ENCODE measurements at places on chromosomes 4 and X.

- no peak for DNase-seq
These were observed 21.5 kb downstream of the CHST7 start for GRCh38 chrX:46595084-46595483.

- no peak for DNase-seq
These were observed 15.6 kb upstream of the SCML1 start for GRCh38 chrX:17721715-17722114.

DNA sequence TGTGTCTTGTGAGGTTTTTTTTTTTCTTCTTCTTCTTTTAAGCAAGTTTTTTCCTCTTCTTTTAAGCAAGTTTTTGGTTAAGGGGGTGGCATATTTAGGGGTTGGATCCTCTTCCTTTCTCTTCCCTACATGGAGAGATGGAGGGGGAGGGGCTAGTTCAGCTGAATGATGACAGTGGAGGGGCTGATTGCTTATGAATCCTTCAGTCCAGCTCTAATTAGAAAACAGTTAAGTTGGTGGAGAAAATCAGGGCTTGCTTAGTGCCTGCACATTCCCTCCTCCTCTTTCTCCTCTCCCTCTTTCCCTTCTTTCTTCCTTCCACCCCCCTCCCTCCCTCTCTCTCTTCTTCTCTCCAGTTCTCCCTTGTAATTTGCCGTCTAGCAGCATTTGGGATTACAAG is 4.4 kb upstream of the HAND2 start:
- no peak for DNase-seq

GRCh38 chr4:60683973-60684372 is 516.2 kb upstream of the ADGRL3 start:
- DNase-seq = no peak

DNA sequence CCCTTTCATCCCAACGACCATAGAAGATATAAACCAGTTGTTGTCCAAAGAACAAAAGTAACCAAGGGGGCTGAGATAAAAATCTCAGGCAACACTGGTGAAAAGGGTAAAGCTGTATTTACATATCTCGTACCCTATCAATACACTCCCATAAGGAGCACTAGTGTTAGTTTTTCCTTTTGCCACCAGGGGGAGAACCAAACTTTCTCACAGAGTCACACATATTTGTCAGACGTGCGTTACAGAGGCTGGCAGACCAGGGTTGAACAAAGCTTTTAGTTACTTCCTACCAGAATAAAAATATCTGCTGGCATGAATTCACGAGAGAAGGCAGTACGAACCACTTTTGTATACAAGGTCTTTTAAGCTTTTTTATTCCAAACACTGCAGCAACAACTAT is 88.3 kb downstream of the AMELX start:
- DNase-seq = no peak

GRCh38 chr4:106595906-106596305 is 227.3 kb upstream of the GIMD1 start:
- DNase-seq = no peak

DNA sequence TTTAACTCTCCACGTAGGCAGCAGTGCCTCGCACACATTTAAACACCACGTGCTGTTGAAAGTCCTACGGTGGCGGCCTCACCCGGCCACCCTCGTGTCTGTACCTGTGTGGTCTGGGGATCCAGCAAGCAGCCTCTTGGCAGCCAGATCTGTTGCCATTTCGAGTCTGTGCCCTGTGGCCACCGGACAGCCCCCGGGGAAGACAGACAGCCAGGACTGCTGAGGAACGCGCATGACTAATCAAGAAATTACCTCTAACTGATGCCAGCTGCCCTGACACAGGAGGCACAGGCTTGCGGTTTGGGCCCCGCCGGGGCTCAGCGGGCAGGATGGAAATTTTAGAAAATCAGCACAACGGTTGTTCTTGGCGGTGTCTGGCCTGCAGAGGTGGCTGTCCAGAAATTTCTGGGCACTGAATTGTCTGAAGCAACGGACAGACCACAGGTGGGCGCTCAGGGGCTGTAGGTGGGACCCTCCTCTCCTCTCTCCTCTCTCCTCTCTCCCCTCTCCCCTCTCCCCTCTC is 15.6 kb upstream of the ASMTL start:
- DNase-seq = peak; percentile 53

- DNase-seq = no peak
These were observed 27.1 kb downstream of the KCTD8 start for GRCh38 chr4:44421330-44422065.

DNA sequence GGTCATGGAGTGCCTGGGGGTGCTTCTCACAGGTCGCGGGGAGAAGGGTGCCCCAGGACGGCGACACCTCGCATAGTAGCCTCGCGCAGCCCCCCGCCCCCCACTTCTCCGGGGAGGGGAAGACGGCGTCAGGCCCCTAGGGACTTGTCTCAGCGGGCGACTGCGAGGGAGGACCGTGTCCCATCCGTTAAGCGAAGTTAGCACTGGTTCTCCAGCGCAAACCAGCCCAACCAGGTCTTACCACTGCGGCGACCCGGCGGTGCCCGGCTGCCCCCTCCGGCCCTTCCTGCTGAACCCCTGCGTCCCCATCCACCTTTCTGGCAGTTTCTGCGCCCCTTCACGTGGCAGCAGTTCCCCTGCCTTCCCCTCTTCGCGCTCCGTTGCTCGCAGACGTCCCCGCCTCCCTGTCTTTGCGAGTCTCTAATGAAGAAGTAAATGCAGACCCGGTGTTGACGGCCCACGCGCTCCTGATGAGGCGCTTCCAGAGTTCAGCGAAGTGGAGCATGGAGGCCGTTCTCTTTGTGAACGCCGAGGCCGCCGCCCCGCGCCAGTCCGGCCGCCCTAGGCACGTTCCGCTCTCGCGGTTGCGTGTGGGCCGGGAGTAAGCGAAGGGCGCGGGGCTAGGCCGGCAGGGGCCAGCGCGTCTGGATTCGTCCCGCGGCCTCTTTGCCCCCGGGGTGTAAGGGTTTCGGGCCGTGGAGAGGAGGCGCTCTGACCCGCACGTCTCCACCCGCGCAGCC is 3.0 kb downstream of the SLIT2 start:
- DNase-seq = no peak

GRCh38 chr4:87916626-87917025 is 58.9 kb upstream of the SPP1 start:
- DNase-seq = no peak

DNA sequence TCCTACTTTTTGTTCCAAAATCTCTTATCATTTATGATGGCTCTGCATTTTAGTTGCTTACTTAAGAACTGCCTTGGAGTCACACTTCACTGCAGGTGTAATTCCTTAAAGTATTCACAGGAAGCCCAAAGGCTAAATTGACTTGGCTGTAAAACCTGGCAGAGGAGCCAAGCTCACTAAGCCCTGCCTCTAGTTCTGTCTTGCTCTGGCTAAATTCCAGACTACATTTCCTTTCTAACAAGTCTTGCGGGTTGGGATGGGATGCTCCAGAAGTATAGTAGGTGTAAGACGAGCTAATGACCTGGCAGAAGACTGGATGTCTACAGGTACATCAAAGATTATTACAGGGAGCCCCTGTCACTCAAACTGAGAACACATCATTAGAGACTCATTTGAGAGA is 924.0 kb upstream of the INTU start:
- no peak for DNase-seq

DNA sequence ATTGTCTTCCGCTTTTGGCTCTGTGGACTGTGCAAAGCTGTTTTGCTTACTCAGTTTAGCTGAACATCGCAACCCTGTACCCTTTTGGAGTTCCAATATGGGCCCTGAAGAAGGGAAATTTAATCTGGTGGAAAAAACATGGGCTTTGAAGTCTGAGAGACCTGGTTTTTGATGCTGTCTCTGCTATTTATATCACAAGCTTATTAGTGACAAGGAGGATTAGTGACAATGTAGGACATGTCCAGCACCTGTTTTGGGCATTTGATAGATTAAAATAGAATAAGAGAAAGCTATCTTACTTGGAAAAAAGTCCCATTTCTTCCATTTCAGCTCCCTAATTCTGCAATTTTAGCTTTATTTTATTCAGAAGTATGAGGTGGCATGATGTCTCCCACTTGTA is 417.3 kb downstream of the SPRY1 start:
- DNase-seq = no peak

GRCh38 chr4:39544580-39545315 is 17.5 kb upstream of the UGDH start:
- DNase-seq = no peak

GRCh38 chr4:168143601-168144000 is 51.3 kb downstream of the ANXA10 start:
- no peak for DNase-seq

DNA sequence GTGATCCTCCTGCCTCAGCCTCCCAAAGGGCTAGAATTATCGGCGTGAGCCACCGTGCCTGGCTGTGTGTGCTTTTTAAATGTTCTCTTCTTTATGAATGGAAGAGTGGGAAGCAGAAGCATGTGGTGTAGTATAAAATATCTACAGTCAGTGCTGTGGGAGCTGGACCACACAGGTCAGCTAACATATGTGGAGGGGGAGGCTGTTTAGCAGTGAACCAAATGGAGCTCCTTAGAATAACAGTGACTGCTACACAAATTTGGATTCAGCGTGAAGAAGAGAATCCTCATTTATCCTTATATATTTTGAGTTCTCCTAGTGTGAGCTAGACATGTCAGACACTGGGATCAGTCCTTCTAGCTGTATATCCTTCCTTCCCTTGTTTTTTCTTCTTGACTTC is 3.2 kb downstream of the SNX25 start:
- DNase-seq = no peak

GRCh38 chr4:2320152-2320551 is 58.2 kb upstream of the MXD4 start:
- no peak for DNase-seq

- no peak for DNase-seq
These were observed 179.0 kb downstream of the DHX15 start for GRCh38 chr4:24405341-24405740.

- DNase-seq = no peak
These were observed 33.6 kb upstream of the PDGFC start for GRCh38 chr4:157005193-157005592.

GRCh38 chrX:115425359-115425758 is 135.6 kb upstream of the PLS3 start:
- DNase-seq = no peak

GRCh38 chr4:188171551-188171950 is 32.3 kb downstream of the TRIML1 start:
- DNase-seq = no peak

DNA sequence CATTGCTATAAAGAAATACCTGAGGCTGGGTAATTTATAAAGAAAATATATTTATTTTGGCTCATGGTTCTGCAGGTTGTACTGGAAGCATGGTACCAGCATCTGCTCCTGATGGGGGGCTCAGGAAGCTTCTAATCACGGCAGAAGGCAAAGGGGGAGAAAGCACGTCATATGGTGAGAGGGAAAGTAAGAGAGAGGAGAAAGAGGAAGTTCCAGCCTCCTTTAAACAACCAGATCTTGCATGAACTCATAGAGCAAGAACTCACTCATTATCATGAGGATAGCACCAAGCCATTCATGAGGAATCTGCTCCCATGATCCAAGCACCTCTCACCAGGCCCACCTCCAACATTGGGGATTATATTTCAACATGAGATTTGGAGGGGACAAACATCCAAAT is 125.0 kb upstream of the GRPR start:
- DNase-seq = no peak

DNA sequence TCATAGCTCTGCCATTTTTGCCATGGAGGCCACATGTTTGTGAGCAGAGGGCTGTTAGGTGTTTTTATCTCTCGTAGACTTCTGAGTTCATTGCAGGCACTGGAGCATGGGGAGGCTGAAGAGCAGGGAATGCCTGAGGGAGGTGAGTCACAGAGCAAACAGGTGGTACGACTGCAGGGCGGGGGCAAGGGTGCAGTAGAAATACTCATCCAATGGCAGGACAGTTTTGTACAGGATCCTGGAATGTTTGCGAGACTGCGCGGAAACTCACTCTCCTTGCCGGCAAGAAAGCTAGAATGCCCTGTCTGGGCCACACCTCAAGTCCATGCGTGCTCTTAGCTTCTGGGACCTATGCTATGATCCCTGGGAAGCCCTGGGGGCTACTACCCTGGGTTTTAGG is 20.0 kb upstream of the VCX2 start:
- no peak for DNase-seq

DNA sequence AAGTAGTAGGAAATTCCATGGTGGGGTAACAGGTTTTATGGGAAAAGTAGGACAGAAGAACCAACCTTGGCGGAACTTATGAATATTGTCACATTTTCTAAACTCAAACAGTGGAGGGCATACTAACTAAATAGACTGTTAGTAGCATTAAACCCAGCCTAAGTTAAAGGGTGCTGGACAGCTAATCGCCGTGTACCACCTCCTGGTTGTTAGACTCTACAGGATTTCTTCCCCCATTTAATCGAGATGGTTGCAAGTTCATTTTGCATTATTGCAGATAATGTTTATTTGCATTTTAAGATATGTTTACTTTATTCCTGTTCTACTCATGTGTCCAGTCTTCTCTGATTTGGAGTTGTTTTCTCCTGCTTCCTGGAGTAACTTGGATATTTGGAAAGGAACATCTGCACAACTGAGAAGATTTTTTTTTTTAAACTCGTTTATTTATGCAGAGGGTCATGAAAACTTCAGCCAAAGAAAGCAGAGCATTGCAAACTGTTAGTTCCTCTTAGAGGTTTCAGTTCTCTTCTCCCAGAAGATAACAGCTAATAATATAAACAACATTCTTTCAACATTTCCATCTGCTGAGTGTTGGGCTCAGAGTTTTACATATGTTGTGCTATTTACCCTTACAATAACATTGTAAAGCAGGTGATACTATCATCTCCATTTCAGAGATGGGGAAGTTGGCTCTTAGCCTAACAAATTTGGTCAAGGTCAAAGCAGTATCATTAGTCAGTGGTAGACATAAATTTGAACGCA is 51.5 kb upstream of the TBC1D9 start:
- peak; percentile 75 for DNase-seq

DNA sequence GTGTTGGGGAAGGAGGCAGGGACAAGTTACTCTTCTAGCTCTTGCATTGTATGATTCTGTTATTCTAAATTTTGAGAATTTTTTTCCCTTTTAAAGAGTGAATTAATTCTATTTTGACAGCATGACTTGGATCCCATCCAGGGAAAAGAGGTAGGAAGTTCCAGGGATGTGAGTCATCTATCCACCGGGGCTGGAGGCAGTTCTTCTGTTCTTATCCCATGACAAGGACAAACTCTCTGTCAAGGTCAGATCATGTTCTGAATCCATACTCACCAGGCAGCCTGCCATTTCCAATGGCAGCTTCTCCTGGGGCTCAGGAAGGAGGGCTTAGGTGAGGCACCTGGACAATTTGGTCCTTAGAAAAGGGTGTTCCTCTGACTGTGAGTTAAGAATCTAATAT is 132.0 kb upstream of the MED14 start:
- DNase-seq = no peak

DNA sequence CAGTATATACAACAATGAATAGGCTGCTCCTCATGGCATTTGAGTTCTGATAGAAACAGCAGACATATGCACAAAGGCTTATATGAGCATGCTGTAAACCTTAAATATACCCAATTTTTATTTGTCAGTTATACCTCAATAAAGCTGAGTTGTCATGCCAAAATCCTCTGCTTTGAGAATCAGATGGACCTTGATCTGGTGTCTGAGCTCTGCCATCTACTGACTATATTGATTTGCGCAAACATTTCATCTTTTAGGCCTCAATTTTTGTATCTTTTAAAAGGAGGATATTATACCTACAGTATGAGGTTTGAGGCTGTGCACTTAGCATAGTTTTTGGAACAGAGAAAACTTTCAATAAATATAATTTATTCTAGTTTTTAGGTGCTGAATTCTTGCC is 85.2 kb downstream of the PRRG1 start:
- DNase-seq = no peak

GRCh38 chrX:10041383-10041782 is 74.2 kb downstream of the CLDN34 start:
- DNase-seq = no peak

- no peak for DNase-seq
These were observed 33.9 kb upstream of the MAPK10 start for GRCh38 chr4:86393749-86394148.

GRCh38 chr4:40548256-40548655 is 81.4 kb downstream of the RBM47 start:
- DNase-seq = no peak

Measured in HL-60 (cell line).